ENCODE measurements at places on chromosomes 12 and 14.

GRCh38 chr14:90454041-90455000 is 57.5 kb downstream of the CALM1 start:
- DNase-seq: peak; percentile 19

- DNase-seq: no peak
Measured at GRCh38 chr14:53237488-53237887, 84.4 kb upstream of the DDHD1 start.

- DNase-seq: no peak
Measured at GRCh38 chr12:89370850-89371249, 18.5 kb upstream of the DUSP6 start.

DNA sequence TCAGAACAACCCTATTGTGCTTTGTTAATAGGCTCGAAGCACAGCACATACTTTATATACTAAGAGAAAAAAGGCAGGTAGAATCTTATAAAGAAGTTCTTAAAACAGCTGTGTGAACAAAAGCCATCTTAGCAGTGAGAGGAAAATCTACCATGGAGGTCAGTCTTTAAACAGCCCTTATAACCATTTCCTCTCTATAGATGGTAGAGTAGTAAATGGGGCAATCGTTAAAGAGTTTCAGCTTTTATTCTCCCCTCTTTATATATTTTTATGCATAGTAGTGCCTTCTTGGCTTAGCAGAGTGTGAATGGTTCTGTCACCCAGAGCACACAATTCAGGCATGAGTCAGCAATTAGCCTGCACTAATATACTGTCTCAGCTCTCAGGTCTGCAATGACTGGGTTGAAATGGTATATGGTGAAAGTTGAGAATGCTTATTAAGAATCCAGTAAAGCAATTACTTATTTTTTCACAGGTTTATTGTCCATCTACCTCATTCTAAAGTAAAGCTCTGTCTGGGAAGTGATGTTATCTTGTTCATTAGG is 305.0 kb downstream of the NELL2 start:
- no peak for DNase-seq

DNA sequence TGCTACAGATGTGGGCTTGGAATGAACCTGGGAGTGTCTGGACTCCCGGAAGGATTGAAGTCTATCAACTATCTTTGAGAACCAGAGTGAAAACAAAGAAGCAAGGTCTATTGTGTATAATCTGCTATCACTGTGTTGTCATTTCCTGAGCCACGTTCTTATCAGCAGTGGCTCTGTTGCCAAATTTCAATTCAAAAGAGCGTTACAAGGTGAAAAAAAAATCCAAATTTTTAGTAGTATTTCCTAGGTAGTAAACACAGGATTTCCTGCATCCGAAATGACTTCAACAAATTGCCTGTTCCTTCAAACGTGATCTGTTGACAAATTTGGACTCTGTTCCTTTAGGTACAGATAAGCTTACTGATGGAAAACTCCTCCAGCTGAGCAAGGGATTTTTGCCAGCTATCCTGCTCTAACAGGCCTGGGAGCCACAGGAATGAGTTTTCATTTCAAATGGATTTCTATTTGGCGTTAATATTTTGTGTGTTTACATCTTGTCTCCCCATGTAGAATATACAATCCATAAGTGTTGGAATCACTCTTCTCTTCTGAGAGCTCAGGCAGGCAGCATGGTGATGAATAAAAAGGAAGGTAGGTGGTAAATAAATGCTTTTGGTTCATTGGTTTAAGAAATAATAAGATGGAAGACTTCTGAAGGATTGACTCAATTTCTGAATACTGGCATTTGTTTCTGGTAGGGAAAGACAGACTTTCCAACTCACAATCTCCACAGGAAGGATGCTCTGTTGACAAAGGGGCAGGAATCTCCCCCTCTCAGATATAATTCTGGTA is 58.5 kb downstream of the GPR135 start:
- DNase-seq: no peak

- DNase-seq: no peak
Measured at GRCh38 chr14:92215579-92215978, 93.8 kb downstream of the CPSF2 start.

DNA sequence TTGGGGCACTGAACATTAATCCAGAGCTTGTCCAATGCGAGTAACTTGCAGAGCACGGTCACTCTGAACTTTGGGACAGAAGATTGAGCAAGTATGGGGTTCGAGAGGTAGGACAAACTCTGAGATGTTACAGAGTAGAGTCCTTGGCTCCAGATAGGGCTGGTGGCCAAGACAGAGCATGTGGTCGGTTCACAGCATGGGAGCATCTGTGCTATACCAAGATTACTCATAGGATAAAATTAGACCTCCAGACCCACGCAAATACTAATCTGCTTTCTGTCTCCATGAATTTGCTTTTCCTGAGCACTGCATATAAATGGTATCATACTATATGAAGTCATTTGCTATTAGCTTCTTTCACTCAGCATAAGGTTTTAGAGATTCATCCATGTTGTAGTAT is 93.4 kb upstream of the TBX5 start:
- no peak for DNase-seq

GRCh38 chr12:52236386-52237050 is 3.5 kb downstream of the KRT7 start:
- no peak for DNase-seq

GRCh38 chr12:57864442-57865083 is 18.0 kb upstream of the CTDSP2 start:
- DNase-seq: no peak

Data from NAMALWA (cell line).